Activated T-helper 2 cell treated with anti-CD3 and anti-CD28 coated beads, Interferon-gamma antibody, Interleukin-2, Interleukin-4, amounts not matched to agents 10 μg/mL and 5 μg/mL and 100 μg/mL, durations not matched to agents 14 hours and 24 hours and 36 hours (primary cell): ENCODE measurements at places on chromosomes 7 and 10.

GRCh38 chr10:62985807-62986600 is 147.1 kb upstream of the NRBF2 start:
- DNase-seq, result no peak

GRCh38 chr10:126696684-126697083 is 26.2 kb upstream of the C10orf90 start:
- no peak for DNase-seq

GRCh38 chr10:70130878-70131559 is 1.6 kb downstream of the AIFM2 start:
- no peak for DNase-seq

- DNase-seq, result no peak
Measured at GRCh38 chr7:28802450-28802849, 155.7 kb downstream of the TRIL start.

GRCh38 chr10:133110609-133111275 is 23.0 kb downstream of the ADGRA1 start:
- no peak for DNase-seq

DNA sequence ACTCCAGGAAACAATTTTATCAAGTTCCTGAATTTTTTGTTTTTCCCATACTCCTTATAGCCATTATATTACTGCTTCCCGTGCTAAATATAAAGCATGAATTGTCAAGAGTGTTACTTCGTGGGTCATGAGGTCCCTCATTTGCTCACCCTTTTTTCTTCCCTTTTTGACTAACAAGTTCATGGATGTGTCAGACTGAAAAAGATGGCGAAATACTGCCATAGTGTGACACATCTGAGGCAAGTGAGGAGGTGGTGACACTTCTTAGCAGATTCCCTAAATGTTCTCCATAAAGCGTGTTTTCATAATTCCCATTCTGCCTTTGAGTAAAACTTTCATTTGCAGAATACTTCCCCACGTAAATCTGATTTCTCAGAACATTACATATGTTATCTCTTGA is 269.6 kb upstream of the FZD1 start:
- DNase-seq, result no peak

- no peak for DNase-seq
Measured at GRCh38 chr10:122264436-122264835, 6.7 kb upstream of the BTBD16 start.

GRCh38 chr7:16368885-16369284 is 52.5 kb downstream of the CRPPA start:
- no peak for DNase-seq

GRCh38 chr10:106182542-106182941 is 982.0 kb downstream of the SORCS1 start:
- no peak for DNase-seq

- no peak for DNase-seq
Measured at GRCh38 chr10:88465765-88466164, 117.4 kb downstream of the RNLS start.

- DNase-seq, result no peak
Measured at GRCh38 chr10:130723704-130724103, 587.5 kb downstream of the GLRX3 start.

- DNase-seq, result no peak
Measured at GRCh38 chr7:155992974-155993373, 180.7 kb upstream of the SHH start.

- DNase-seq, result no peak
Measured at GRCh38 chr10:80397014-80397413, 11.3 kb upstream of the PRXL2A start.

- no peak for DNase-seq
Measured at GRCh38 chr7:151056666-151057505, 811 bp downstream of the CDK5 start.
